Liver (tissue), 10 donors: ENCODE measurements at places on chromosomes 12 and 14. TPM values are rescaled to one million over a fixed set of nuclear protein-coding genes. Genes with fewer than 3 reads are reported as not detected.

DNA sequence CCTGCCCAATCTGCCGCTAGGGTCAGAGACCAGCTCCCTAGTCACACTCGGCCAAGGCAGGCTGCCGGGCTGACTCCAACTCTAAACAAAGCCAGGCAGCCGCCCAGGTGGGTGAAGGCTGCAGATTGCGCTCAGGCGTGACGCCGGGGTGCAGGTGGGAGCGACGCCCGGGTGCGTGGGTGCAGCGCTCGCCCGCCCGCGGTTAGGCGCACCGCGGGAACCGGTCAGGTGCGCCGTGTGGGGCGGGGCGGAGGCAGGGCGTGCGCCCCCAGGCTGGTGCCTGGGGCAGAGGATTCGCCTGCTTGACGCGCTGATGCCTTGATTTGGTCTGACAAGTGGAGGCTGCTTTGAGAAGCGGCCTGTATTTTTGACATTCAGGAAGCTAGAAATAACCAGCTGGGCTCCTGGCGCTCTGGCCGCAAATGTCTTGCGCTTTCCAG, 126.7 kb upstream of the HIF1A start:
- no peak overlapping the region for H3K4me3 ChIP-seq
- no peaks in the 10 kb centered on the region for H3K27me3 ChIP-seq
- peak overlapping the region; percentile 44 for H3K27ac ChIP-seq
- no peaks in the 10 kb centered on the region for H3K36me3 ChIP-seq
- peaks cover 3% of the 10 kb centered on the region for H3K4me1 ChIP-seq
- no peak for DNase-seq

GRCh38 chr12:54232790-54233189, 44.0 kb upstream of the SMUG1 start:
- H3K36me3 ChIP-seq = no peaks in the 10 kb centered on the region
- H3K4me1 ChIP-seq = no peaks in the 10 kb centered on the region
- no peak for DNase-seq
- no peak overlapping the region for H3K27ac ChIP-seq
- no peaks in the 10 kb centered on the region for H3K27me3 ChIP-seq
- H3K4me3 ChIP-seq = no peak overlapping the region

- no peaks in the 10 kb centered on the region for H3K4me1 ChIP-seq
- H3K36me3 ChIP-seq = no peaks in the 10 kb centered on the region
- no peak for DNase-seq
These were observed 17.0 kb downstream of the VCPKMT start for GRCh38 chr14:50099335-50099734.

GRCh38 chr14:26729851-26730250, 132.0 kb upstream of the NOVA1 start:
- no peaks in the 10 kb centered on the region for H3K36me3 ChIP-seq
- no peak for DNase-seq
- no peak overlapping the region for H3K27ac ChIP-seq
- H3K27me3 ChIP-seq = no peaks in the 10 kb centered on the region
- no peak overlapping the region for H3K4me3 ChIP-seq

GRCh38 chr14:60094306-60094897, 2.7 kb downstream of the PCNX4 start:
- H3K27ac ChIP-seq = no peak overlapping the region
- H3K27me3 ChIP-seq = no peaks in the 10 kb centered on the region
- no peak overlapping the region for H3K4me3 ChIP-seq
- no peaks in the 10 kb centered on the region for H3K36me3 ChIP-seq
- DNase-seq = no peak

TMEM229B gene
- total RNA-seq = 2.0 TPM

TAS2R46 gene
- total RNA-seq = 6.7 TPM

IAPP gene
- total RNA-seq = not detected

ALG10 gene
- total RNA-seq = 6.0 TPM
